Calu3 (cell line): ENCODE measurements at places on chromosomes 12 and 14. TPM values are rescaled to one million over a fixed set of nuclear protein-coding genes. Genes with fewer than 3 reads are reported as not detected.
A peak's percentile ranks its signal among the peaks of the same experiment; 100 is the strongest.

- no peaks in the 10 kb centered on the region for H3K27me3 ChIP-seq
- H3K36me3 ChIP-seq: no peaks in the 10 kb centered on the region
- no peaks in the 10 kb centered on the region for H3K4me1 ChIP-seq
- DNase-seq: peak; percentile 57
These were observed 274.7 kb downstream of the DAD1 start for GRCh38 chr14:22314183-22314820.

DNA sequence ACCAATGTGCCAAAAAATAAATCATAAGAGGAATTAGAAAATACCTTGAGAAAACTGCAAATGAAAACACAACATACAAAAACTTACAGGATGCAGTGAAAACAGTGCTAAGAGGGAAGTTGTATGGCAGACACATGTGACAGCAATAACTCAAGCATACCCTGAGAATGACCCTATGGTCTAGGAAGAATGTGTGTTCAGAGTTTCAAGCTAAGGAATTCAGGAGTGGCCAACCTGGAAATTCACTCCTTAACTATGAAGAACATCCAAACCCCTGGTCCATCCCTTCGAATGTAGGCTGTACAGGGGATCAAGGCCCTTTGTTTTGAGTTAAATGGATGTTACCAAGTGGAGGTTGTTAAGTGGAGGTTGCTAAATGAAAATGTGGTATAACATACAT, 16.7 kb upstream of the TTC9 start:
- H3K27me3 ChIP-seq: no peaks in the 10 kb centered on the region
- H3K4me3 ChIP-seq: no peak overlapping the region
- DNase-seq: no peak
- peaks cover 5% of the 10 kb centered on the region for H3K36me3 ChIP-seq
- peaks cover 38% of the 10 kb centered on the region for H3K4me1 ChIP-seq

- no peaks in the 10 kb centered on the region for H3K27me3 ChIP-seq
- H3K4me3 ChIP-seq: no peak overlapping the region
- H3K27ac ChIP-seq: no peak overlapping the region
- DNase-seq: no peak
- H3K36me3 ChIP-seq: no peaks in the 10 kb centered on the region
These were observed 777.4 kb downstream of the BCL11B start for GRCh38 chr14:98494582-98494981.

The CLECL1 gene
- not detected in 2 replicates for total RNA-seq

The ACACB gene
- total RNA-seq: 6.2 and 6.8 TPM in 2 replicates

- no peaks in the 10 kb centered on the region for H3K27me3 ChIP-seq
- H3K4me1 ChIP-seq: peaks cover 15% of the 10 kb centered on the region
- H3K27ac ChIP-seq: no peak overlapping the region
- no peak overlapping the region for H3K4me3 ChIP-seq
- no peaks in the 10 kb centered on the region for H3K36me3 ChIP-seq
These were observed 6.8 kb downstream of the ART4 start for GRCh38 chr12:14836336-14837210.

GRCh38 chr12:112892856-112893255, 13.9 kb upstream of the OAS1 start:
- no peaks in the 10 kb centered on the region for H3K36me3 ChIP-seq
- no peaks in the 10 kb centered on the region for H3K4me1 ChIP-seq
- H3K4me3 ChIP-seq: no peak overlapping the region
- peaks cover 68% of the 10 kb centered on the region for H3K27me3 ChIP-seq
- DNase-seq: no peak

The CACNA1C gene
- not detected in 2 replicates for total RNA-seq

- H3K27ac ChIP-seq: no peak overlapping the region
- no peak overlapping the region for H3K4me3 ChIP-seq
These were observed 6.4 kb upstream of the ISM2 start for GRCh38 chr14:77505031-77505430.

The KIF5A gene
- total RNA-seq: 0.10 TPM in 1 of 2 replicates, not detected in the other

The SIX1 gene
- total RNA-seq: 4.6 and 6.7 TPM in 2 replicates

DNA sequence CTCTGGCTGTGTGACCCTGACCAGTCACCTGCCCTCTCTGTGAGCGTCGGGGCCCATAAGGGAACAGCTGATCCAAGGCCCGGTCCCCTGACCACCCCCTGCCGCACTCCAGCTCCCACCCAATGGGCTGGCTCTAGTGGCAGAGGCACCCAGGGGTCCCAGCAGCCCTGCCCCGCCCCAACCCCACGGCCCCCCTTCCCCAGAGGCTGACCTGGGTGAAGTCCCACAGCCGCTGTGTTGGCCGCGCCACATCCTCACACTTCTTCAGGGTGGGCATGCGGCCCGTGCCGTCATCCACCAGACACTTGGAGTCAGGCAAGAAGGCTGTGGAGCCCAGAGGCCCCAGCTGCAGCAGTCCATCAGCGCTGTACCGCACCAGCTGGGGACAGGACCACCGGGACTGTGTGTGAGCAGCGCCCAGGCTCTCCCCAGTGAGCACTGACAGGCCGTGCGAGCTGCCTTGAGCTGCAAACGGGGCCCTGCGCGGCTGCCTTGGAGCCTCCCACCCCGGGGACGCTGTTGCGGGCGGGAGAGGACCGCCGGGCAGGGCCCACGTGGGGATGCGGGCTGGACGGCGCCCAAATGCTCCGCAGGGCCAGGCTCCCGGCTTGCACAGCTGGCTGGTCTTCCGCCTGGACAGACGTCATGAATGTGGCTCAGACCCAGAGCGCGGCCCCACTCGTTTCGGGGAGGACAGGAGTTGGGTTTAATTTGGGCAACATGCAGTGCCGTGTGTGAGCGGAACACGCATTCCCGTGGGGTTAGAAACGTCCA, 53.5 kb downstream of the NOC4L start:
- no peak overlapping the region for H3K4me3 ChIP-seq
- H3K27ac ChIP-seq: no peak overlapping the region
- H3K27me3 ChIP-seq: peaks cover 82% of the 10 kb centered on the region
- no peak for DNase-seq
- H3K4me1 ChIP-seq: no peaks in the 10 kb centered on the region
- no peaks in the 10 kb centered on the region for H3K36me3 ChIP-seq

The ASCL1 gene
- 0.15 TPM in 1 of 2 replicates, not detected in the other for total RNA-seq

- H3K36me3 ChIP-seq: no peaks in the 10 kb centered on the region
- no peak for DNase-seq
- peaks cover 24% of the 10 kb centered on the region for H3K27me3 ChIP-seq
- H3K27ac ChIP-seq: no peak overlapping the region
- H3K4me3 ChIP-seq: no peak overlapping the region
These were observed 29.1 kb downstream of the SLCO1A2 start for GRCh38 chr12:21305661-21306060.

The ANAPC7 gene
- 111 and 136 TPM in 2 replicates for total RNA-seq

GRCh38 chr14:57378661-57379060, 11.7 kb upstream of the NAA30 start:
- no peak overlapping the region for H3K4me3 ChIP-seq
- no peak for DNase-seq
- no peaks in the 10 kb centered on the region for H3K36me3 ChIP-seq
- H3K27ac ChIP-seq: no peak overlapping the region

DNA sequence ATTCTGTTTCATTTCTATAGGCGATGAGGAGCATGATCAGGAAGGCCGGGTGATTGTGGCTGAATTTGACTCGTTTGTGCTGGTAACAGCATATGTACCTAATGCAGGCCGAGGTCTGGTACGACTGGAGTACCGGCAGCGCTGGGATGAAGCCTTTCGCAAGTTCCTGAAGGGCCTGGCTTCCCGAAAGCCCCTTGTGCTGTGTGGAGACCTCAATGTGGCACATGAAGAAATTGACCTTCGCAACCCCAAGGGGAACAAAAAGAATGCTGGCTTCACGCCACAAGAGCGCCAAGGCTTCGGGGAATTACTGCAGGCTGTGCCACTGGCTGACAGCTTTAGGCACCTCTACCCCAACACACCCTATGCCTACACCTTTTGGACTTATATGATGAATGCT, 1.9 kb downstream of the APEX1 start:
- no peak overlapping the region for H3K4me3 ChIP-seq
- H3K4me1 ChIP-seq: peaks cover 17% of the 10 kb centered on the region
- H3K27ac ChIP-seq: peak overlapping the region; percentile 64
- H3K36me3 ChIP-seq: peaks cover 40% of the 10 kb centered on the region
- DNase-seq: no peak

GRCh38 chr12:26091822-26092221, 33.0 kb downstream of the BHLHE41 start:
- no peak for DNase-seq
- H3K36me3 ChIP-seq: no peaks in the 10 kb centered on the region
- H3K27ac ChIP-seq: peak overlapping the region; percentile 1

DNA sequence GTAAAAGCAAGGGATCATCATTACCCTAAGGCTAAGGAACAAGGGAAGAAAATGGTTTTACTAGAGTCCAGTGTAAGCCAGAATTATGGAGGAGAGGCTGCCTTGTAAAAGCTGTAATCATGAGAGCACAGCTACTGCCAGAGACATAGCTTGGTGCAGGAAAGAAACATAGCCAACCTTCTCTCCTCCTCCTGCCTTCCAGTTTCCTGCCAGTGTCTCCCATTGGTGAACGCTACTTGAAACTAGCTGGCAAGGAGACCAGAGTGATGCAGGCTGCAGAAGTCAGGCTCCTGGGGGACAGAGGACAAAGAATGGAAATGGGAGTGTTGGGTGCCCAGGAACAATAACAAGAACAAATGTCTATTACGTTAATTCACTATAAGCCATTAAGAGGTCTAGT, 158.5 kb downstream of the NELL2 start:
- no peak for DNase-seq
- H3K27me3 ChIP-seq: no peaks in the 10 kb centered on the region
- H3K4me3 ChIP-seq: no peak overlapping the region
- H3K4me1 ChIP-seq: no peaks in the 10 kb centered on the region
- H3K36me3 ChIP-seq: no peaks in the 10 kb centered on the region

DNA sequence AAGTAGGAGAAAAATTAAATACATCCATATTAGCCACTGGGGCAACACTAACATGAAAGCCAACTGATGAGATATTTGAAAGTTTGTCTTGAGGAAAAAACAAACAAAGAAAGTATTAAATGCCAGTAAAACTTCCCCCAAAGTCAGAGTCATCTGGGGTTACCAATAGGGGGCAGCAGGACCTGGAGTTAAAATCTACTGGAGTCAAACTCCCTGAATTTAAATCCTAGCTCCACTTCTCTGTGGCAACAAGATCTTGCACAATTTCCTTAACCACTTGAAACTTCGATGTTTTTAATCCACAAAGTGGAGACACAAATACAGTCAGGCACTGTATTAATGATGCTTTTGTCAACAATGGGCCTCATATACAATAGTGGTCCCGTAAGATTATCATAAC, 14.4 kb downstream of the PLEKHG7 start:
- H3K27ac ChIP-seq: no peak overlapping the region
- H3K27me3 ChIP-seq: no peaks in the 10 kb centered on the region
- no peaks in the 10 kb centered on the region for H3K4me1 ChIP-seq
- H3K4me3 ChIP-seq: no peak overlapping the region
- DNase-seq: peak; percentile 12
- no peaks in the 10 kb centered on the region for H3K36me3 ChIP-seq

- no peak overlapping the region for H3K27ac ChIP-seq
- no peaks in the 10 kb centered on the region for H3K4me1 ChIP-seq
- no peak for DNase-seq
- H3K4me3 ChIP-seq: no peak overlapping the region
These were observed 126.0 kb downstream of the CHST11 start for GRCh38 chr12:104582739-104583138.

- no peak overlapping the region for H3K4me3 ChIP-seq
- H3K27me3 ChIP-seq: no peaks in the 10 kb centered on the region
- no peak for DNase-seq
- H3K36me3 ChIP-seq: no peaks in the 10 kb centered on the region
These were observed 406.9 kb downstream of the RAD51B start for GRCh38 chr14:68226523-68226922.

The E2F7 gene
- total RNA-seq: 31.2 and 40.2 TPM in 2 replicates

The BDKRB1 gene
- total RNA-seq: not detected in 2 replicates

GRCh38 chr12:46921048-46921763, 95.4 kb upstream of the SLC38A4 start:
- DNase-seq: no peak
- no peaks in the 10 kb centered on the region for H3K4me1 ChIP-seq
- H3K27me3 ChIP-seq: no peaks in the 10 kb centered on the region
- no peaks in the 10 kb centered on the region for H3K36me3 ChIP-seq
- no peak overlapping the region for H3K4me3 ChIP-seq
- no peak overlapping the region for H3K27ac ChIP-seq

The DEGS2 gene
- total RNA-seq: 2.5 and 4.3 TPM in 2 replicates

The PAPLN gene
- total RNA-seq: 0.17 and 0.59 TPM in 2 replicates

GRCh38 chr12:3202734-3203446, 125.7 kb downstream of the TSPAN9 start:
- H3K4me1 ChIP-seq: peaks cover 34% of the 10 kb centered on the region
- peak; percentile 61 for DNase-seq
- no peak overlapping the region for H3K4me3 ChIP-seq
- H3K27ac ChIP-seq: no peak overlapping the region

DNA sequence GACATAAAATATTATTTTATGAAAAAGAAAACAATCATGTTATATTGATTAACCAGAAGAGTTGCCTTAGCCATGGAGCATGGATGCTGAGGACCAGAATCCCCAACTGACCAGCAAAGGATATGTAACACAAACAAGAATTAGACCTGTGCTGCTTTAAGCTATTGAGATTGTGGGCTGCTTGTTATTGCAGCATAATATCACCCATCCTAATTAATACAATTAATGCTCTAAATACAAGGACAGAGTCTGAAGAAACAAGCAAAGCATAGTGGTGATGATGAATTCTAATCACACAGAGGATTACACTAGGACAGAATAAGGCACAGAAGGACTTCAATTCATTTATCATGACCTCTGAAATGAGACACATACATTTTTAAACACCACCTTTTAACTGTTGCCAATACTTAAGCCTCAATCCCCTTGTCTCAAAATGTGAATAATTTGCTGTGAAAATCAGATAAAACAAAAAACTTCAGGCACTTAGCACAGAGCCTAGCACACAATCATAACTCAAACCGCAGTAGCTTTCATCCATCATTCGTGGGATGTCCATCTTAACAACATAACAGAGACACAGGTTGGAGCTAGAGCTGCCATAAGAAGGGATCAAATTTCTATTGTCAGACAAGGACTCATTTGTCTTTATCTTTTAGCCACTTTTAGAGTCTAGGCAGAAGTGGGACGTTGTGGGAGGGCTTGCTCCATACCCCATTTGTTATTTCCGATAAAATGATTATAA, 449.6 kb upstream of the DCN start:
- H3K27ac ChIP-seq: no peak overlapping the region
- H3K27me3 ChIP-seq: no peaks in the 10 kb centered on the region
- H3K36me3 ChIP-seq: no peaks in the 10 kb centered on the region
- H3K4me1 ChIP-seq: no peaks in the 10 kb centered on the region
- H3K4me3 ChIP-seq: no peak overlapping the region

GRCh38 chr14:64388533-64389285, 556 bp downstream of the MTHFD1 start:
- H3K27me3 ChIP-seq: no peaks in the 10 kb centered on the region
- H3K27ac ChIP-seq: peak overlapping the region; percentile 77
- H3K4me3 ChIP-seq: peak overlapping the region; percentile 85
- H3K4me1 ChIP-seq: peaks cover 18% of the 10 kb centered on the region
- DNase-seq: peak; percentile 27
